ENCODE measurements at places on chromosomes 16 and 17.
A peak's percentile ranks its signal among the peaks of the same experiment; 100 is the strongest.

DNA sequence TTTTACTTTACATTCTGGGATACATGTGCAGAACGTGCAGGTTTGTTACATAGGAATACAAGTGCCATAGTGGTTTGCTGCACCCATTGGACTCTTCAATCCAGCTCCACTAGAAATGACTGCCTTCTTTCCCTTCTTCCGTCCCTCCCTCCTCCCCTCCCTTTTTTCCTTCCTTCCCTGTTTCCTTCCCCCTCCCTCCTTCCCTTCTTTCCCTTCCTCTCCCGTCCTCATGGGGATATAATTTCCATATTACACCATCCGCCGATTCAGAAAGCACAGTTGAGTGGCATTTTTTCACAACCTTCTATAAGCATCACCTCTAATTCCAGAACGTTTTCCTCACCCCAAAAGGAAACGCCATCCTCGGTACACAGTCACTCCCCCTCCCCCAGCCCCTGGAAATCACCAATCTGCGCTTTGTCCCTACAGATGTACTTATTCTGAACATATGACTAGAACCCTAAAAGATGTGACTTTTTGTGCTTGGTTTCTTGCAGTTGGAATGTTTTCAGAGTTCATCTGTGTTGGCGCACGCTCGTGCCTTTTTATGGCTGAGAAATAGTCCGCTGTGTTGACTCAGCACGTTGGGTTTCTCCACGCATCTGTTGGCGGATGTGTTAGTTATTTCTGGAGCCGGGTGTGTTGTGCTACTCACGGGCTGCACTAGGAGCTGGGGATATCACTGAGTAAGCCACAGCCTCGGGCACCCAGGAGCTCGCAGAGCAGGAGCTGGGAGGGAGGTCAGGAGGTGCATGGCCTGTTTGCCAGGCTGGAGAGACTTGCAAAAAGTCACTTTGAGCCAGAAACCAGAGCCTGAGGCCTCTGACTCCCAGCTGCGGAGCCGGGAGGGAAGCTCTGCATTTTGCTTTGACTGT, 336.4 kb downstream of the SEC14L1 start:
- DNase-seq = no peak

- DNase-seq = no peak
Measured at GRCh38 chr17:64572682-64573154, 65.9 kb downstream of the CEP95 start.

GRCh38 chr16:81625544-81626153, 153.4 kb upstream of the PLCG2 start:
- DNase-seq = no peak

DNA sequence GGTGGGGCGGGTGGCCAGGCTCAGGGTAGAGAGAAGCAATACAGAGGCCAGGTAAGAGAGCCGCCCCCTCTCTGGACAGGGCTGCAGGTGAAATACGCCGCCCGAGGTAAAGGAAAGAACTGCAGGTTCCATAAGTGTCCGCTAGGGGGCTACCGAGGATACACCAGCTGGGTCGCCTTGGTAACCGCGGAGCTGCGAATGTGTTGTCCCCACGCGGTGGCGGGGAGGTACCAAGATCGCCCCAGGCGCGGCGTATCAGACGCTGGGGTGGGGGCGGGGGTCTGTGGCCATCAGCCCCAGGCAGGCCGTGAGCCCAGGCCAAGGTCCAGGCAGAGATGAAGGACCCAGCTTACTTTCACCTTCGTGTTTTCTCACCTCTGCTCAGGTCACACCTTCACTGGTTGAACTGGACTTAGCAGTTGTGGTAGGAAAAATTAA, 18.4 kb upstream of the ZFP90 start:
- DNase-seq = peak; percentile 74

GRCh38 chr16:74556375-74556922, 50.5 kb downstream of the GLG1 start:
- no peak for DNase-seq

DNA sequence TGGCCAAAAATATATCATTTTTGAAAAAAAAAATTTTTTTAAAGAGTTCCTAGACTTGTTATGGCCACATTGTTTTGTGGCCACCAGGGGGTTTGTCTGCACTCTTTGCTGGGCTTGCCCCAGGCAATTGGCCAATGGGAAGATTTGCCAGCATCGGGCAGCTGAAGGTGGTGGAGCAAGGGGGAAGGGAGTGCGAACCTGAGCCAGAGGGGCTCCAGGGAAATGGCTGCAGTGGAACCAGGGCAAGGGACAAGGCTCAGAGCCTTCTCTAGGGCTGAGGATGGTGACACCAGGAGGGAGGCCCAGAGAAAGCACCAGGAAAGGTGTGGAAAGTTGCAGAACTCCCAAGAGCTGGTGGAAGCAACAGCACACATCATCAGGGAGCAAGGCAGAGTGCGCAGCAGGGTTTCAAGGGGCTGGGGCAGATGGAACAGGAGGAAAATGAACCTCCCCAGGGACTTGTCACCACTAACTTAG, 15.5 kb upstream of the CMIP start:
- no peak for DNase-seq

GRCh38 chr17:45287526-45288500, 25.9 kb upstream of the SPATA32 start:
- DNase-seq = no peak

- no peak for DNase-seq
Measured at GRCh38 chr17:44222112-44222869, 2.8 kb upstream of the UBTF start.

DNA sequence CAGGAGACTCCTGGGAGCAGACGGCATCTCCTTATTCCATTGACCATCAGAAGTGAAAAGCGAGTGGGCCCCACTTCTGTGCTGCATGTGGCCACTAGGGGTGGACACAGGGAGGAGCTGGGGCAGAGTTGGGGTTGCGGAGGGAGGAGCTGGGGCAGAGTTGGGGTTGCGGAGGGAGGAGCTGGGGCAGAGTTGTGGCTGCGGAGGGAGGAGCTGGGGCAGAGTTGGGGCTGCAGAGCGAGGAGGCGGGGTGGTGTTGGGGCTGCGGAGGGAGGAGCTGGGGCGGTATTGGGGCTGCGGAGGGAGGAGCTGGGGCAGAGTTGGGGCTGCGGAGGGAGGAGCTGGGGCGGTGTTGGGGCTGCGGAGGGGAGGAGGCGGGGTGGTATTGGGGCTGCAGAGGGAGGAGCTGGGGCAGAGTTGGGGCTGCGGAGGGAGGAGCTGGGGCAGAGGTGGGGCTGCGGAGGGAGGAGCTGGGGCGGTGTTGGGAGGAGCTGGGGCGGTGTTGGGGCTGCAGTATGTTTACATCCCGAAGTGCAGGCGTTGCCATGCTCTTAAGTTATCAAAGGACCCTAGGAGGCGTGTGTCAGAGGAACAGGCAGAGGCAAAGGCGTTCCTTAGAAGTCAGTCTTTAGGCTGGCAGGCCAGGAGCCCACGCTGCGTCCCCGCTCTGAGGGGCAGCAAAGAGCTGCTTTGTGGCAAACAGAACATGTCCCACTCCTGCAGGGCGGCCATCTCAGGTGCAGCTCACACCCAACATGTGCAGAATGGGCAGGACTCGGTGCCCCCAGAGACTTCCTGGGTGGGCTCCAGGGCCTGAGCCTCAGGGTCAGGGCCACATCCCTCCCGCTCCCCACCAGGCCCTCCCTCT, 76.0 kb downstream of the ZNF778 start:
- DNase-seq = no peak
